ENCODE measurements at places on chromosomes 5 and 9. TPM values are rescaled to one million over a fixed set of nuclear protein-coding genes. Genes with fewer than 3 reads are reported as not detected.

ELOVL7 gene
- not detected for total RNA-seq

ORM1 gene
- not detected for total RNA-seq

SLC4A9 gene
- 0.07 TPM for total RNA-seq

PCDHB12 gene
- total RNA-seq: 0.46 TPM

TMEM215 gene
- total RNA-seq: not detected

ANKRD18B gene
- total RNA-seq: 1.3 TPM

KIF24 gene
- total RNA-seq: 1.2 TPM

PALM2AKAP2 gene
- total RNA-seq: 25.2 TPM

PLAC8L1 gene
- total RNA-seq: 0.52 TPM

PRKAA1 gene
- total RNA-seq: 95.1 TPM

EXOSC2 gene
- total RNA-seq: 22.1 TPM

LCN2 gene
- total RNA-seq: not detected

IFNB1 gene
- not detected for total RNA-seq

GRIN1 gene
- total RNA-seq: 0.10 TPM

LEAP2 gene
- total RNA-seq: 0.30 TPM

FIBCD1 gene
- total RNA-seq: 10.7 TPM

PTGS1 gene
- total RNA-seq: 257 TPM

SLC46A2 gene
- not detected for total RNA-seq

SPATA31E1 gene
- total RNA-seq: not detected

IL7R gene
- total RNA-seq: 9.8 TPM

RBM18 gene
- total RNA-seq: 12.6 TPM

CTNNAL1 gene
- total RNA-seq: 35.9 TPM

KCNN2 gene
- total RNA-seq: 0.17 TPM

Data from smooth muscle cell of the pulmonary artery (primary cell).